NCI-H446 (cell line): ENCODE measurements at places on chromosomes 6 and 20.
A peak's percentile ranks its signal among the peaks of the same experiment; 100 is the strongest.

DNA sequence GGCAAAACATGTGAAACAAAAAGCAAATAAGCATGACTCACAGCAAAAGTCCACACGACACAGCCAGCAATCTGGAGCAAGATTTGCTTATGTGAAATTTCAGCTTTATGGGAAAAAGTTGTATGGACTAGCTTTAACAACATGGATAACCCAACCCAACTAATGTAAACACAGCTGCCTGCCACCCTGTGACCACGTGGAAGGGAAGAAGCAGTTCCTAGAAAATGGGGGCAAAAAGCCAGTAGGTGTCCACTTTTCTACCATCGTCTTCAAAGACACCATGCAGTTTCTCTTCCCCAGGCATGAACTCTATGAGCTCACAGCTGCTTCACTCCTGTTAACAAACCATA, 425.4 kb upstream of the RNF217 start:
- no peak for DNase-seq

GRCh38 chr6:2429460-2429859, 184.1 kb upstream of the GMDS start:
- no peak for DNase-seq

DNA sequence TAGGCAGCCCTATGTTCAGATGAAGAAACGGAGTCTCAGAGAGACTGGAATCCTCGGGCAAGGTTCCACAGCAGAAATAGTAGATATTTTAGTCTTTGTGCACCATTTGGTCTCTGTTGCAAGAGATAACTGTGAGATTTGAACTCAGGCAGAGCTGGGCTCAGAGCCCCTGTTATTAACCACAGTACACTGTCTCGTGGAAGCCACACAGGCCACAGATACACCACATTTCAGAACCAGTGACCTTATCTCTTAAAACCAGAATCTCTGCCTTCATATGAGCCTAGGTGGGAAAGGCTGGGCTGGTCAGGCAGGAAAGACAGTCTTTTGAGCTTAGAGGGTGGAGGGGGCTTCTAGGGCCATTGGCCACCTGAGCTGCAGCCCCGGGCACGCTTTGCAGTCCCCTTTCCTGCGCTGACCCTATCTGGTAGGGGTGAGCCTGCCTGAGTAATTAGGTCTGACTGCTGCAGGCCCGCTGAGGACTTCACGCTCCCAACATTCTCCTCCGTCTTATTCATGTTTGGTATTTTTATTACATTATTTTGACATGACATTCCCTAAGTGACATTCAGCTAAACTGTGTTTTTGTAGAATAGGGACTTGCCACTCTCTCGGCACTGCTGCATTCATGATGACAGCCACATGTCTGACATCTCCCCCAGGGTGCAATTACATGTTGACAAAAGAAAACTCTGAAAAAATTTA, 71.1 kb downstream of the KCNB1 start:
- DNase-seq: no peak

GRCh38 chr6:19655744-19656143, 181.4 kb upstream of the ID4 start:
- no peak for DNase-seq

DNA sequence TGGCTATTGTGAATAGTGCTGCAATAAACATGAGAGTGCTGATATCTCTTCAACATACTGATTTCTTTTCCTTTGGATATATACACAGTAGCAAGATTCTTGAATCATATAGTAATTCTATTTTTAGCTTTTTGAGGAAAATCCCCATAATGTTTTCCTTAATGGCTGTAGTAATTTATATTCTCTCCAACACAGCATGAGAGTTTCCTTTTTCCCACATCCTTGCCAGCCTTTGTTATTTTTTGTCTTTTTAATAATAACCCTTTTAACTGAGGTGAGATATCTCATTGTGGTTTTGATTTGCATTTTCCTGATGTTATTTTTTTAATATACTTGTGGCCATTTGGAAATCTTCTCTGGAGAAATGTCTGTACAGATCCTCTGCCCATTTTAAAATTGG, 132.6 kb downstream of the PRL start:
- no peak for DNase-seq

DNA sequence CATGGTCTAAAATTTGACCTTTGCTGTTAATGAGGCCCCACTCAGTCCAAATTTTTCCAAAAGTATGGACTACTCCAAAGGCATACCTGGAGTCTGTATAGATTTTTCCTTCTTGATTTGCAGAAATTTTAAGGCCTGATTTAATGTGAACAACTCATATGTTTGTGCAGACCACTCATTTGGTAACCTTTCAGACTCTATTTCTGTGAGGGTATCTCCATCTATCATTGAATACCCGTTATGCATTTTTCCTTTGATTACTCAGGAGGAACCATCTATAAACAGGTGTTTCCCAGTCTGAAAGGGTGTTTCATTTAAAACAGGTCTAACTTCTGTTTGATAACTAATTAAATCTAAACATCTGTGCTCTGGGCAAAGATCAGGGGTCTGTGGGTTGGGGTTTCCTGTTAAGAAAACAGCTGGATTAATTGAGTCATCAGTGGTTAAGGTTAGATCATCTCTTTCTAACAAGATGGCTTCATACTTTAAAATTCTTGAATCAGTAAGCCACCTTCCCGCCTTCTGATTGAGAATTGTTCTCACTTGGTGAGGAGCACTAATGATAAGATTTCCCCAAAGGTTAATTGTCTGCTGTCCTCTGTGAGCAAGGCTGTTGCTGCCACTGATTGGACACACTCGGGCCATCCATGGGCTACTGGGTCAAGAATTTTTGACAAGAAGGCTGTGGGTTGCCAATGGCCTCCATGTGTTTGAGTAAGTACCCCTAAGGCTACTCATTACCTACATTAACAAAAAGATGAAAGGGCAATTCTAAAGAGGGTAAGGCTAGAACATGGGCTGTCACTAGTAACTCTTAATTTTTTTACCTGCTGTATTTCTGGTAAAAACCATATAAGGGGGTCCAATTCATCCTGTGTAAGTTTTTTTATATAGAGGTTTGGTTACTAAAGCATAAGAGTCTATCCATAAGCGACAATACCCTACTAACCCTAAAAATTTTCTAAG, 24.1 kb downstream of the HLA-B start:
- DNase-seq: no peak

GRCh38 chr20:32945710-32946221, 58.5 kb downstream of the SUN5 start:
- DNase-seq: no peak

GRCh38 chr20:47682916-47683315, 102.4 kb downstream of the SULF2 start:
- no peak for DNase-seq

DNA sequence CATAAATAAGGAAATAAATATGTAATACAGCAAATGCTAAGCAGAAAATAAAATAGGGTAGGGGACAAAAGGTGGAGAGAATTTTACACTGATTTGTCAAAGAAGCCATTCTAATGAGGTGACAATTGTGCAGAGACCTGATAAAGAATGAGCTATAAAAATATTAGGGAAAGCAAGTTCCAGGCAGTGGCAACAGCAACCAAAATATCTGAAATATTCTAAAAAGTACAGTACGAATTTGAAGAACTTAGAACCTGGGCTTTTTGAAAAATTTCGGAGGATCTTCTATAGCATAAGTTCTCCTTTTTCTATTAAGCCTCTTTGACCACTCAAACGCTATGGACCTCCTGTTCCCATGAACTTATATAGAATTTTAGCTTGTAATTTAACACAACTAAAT, 98.0 kb upstream of the FAM184A start:
- no peak for DNase-seq

DNA sequence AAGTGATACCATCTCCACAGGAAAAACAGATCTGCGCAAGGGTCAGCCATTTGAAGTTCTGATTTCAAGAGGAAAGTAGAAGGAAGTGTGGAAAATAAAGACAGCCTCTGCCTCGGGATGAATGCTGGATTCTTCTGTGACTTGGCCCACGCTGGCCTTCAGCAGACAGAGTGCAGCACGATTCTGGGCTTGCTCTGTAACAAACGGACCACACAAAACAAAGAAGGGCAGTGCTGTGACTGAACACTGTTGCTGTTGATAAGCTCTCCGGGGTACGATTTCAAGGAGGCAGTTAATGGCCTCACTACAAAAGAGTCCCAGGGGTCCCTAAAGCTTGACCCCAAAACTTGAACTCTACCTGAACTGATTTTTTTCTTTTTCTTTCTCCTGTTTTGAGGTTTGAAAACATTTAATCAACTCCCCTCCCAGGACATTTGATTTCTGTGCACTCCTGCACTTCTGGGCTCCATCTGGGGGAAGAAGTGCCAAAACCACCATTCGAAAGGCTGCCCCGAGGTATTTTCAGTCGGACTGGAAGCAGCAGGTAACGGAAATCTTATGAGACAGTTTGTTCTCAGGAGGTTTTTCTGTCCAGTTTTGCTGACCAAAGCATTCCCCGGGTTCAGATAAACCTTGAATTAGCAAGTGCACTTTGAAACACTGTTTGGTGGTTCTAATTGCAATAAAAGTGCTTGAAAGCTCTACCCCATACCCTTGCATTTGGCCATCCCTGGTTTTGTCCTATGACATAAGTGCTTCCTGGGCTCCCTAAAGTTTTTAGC, 189.6 kb downstream of the MYLK4 start:
- no peak for DNase-seq

DNA sequence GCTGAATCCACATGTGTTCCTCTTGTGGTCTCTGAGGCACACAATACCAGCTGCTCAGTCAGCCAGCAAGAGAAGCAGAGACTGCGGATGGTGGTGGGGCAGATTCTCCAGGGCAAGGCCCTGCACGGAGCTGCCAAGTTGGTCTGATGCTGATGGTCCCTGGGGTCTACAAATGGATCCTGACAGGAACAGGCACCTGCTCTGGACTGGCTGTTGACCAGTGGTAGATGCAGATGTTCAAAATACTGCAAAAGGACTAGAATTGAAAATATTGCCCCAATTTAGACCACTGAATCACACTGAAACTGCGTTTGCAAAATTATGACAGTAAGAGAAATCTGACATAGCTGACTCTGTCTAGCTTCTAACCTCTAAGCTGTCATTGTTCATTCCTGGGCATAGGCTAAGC, 29.6 kb upstream of the TUBB2A start:
- DNase-seq: no peak

DNA sequence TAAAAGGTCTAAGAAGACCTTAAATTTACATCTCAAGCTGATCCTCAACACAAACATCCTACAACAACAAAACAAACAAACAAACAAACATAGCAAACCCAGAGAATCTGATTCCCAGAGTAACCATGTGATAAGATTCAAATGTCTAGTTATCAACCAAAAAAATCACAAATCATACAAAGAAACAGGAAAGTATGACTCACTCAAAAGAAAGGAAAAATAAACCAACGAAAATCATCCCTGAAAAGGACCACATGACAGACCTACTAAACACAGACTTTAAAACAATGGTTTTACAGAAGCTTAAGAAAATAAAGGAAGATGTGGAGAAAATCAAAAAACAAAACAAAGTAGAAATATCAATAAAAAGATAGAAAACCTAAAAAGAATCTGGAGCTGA, 18.1 kb downstream of the VNN1 start:
- no peak for DNase-seq

DNA sequence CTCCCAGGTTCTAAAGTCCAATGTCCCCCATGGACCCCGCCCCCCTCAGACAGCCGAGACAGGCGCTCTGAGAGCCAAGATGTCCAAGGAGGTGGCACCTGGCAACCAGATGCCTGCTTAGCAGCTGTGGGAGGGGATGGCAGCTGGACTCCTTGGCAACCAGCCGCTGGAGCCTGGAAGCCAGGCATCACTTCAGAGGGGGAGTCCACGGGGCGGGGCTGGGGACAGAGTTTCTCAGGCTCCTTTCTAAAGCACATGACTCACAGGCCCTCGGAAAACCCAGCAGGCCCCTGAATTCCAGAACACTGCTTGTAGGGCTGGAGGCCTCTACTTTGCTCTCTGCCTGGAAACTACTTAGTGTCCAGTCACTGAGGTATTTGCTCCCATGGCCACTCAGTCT, 51.5 kb downstream of the PREX1 start:
- no peak for DNase-seq

GRCh38 chr6:4130357-4130987, 4.9 kb downstream of the ECI2 start:
- no peak for DNase-seq

GRCh38 chr6:166169549-166170421, 2.1 kb upstream of the TBXT start:
- no peak for DNase-seq

DNA sequence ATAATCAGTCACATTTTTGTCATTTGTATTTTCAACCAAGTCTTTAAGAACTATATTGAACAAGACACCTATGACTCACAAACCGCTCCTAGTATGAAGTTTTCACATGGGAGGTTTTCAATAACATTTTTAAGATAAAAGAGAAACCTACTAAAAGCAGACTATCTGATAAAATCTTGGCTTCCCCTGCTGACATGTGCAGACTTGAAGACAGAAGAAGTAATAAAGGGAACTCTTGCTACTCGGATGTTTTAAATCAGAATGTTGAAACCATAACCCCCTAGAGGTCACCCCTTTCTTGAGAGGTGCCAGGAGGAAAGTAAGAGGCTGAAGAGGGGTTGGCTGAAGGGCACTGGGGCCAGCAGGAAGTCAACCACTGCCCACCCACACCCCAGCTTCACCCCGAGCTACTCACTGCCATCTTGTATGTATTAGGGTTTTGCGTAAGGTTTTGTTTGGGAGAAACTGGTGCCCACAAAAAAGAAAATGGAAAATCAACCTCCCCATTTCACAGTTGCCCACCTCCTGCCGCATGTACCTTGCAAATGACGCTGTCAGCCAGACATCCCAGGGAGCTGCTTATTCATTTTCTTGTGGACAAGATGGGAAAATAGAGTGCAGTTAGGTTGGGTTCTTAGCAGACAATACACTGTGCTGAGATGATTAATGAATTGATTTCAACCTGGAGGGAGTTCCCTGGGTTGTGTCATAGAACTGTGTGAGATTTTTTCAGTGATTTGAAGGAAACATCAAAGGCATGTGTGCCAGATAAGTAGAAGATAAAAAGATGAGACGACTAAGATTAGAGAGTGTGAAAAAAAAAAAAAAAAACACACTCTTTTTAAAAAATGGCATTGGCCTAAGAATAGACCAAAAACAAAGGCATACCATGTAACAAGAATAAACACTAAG, 83.2 kb upstream of the TAB2 start:
- no peak for DNase-seq

DNA sequence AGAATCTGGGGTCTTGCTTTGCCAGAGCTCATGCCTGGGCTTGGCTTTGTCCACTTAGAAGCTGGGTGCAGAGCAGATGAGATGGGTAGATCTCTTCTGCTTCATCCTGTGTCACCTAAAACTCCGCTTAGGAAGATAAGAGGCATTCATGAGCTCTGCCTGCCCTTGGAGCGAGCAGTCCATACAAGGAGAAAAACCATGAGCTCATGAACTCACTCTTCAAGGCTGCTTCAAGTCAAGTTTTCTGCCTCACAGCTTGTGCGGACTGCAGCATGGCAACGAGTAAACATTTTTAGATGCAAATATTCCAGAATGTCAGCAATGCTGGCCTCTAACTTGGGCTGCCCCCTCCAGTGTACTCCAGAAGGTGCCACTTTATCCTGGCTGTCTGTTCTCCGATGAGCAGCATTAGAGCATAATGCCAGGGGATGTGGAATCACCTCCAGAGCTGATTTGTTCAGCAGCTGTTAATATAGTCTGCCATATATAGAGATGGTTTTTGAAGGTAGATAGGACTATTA, 10.7 kb upstream of the UQCC2 start:
- DNase-seq: peak; percentile 12
